Stimulated activated CD4-positive, alpha-beta T cell treated with anti-CD3 and anti-CD28 coated beads, Interleukin-2, amount 100 ng/mL, for 4 hours (primary cell): ENCODE measurements at places on chromosomes 7 and 10.

- DNase-seq, result peak; percentile 33
Measured at GRCh38 chr7:5773661-5774086, 7.8 kb downstream of the RNF216 start.

DNA sequence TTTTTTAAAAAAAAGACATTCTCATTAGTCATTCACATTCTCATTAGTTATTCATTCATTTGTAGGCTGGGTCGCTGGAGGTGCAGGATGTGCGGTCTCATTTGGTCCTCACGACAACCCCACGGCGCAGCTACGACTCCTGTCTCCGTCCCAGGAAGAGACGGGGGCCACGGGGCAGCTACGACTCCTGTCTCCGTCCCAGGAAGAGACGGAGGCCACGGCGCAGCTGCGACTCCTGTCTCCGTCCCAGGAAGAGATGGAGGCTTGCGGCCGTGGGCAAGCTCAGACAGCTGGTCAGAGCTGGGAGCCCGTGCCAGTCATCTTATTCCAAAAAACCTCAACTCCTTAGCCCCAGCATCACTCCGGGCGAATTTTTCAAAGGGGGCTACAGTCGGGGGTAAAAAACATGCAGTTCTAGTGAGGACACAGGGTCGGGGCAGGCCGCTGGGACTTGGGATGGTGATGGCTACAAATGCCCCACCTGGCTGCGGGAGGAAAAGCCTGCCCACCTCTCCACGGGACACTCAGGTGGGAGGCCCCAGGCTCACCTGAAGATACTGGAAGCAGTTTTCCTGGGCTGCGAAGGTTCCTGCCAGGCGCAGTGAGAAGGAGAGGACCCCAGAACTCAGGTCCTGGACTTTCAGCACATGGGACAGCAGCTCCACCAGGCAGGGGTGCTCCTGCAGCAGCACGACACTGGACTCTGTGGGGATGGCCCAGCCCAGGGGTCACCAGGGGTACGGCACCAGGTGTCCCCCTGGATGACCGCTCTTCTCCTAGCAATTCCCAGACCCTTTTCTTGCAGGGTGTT lies 8.3 kb downstream of the BRAT1 start:
- DNase-seq, result no peak

GRCh38 chr7:18212308-18212707 lies 184.7 kb upstream of the PRPS1L1 start:
- DNase-seq, result no peak

DNA sequence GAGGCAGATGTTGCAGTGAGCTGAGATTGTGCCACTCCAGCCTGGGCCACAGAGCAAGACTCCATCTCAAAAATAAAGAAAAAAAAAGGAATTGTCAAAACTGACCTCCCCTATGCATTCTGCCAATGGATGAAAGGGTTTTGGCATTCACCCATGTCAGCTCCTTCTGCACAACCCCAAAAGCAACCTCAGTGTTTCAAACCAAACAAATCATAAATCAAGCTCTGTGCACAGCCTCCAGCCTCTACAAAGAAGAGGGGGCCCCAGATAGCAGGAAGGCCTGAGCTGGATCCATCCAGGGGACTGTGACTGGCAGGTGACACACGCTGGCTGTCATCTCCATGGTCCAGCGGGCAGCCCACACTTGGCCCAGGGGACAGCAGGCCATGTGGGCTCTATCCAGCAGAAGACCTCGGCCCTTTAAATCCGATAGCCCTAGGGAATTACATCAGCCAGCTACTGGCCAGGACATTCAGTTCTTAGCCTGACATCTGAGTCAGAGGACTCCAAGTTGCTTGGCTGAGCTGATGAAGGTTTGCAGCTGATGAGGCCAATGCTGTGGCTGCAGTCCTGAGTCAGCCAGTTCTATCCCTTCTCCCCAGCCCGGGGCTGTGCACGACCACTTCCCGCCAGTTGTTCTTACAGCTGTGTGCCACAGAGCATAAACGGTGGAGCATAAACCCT lies 52.0 kb upstream of the FIGNL1 start:
- DNase-seq, result no peak

DNA sequence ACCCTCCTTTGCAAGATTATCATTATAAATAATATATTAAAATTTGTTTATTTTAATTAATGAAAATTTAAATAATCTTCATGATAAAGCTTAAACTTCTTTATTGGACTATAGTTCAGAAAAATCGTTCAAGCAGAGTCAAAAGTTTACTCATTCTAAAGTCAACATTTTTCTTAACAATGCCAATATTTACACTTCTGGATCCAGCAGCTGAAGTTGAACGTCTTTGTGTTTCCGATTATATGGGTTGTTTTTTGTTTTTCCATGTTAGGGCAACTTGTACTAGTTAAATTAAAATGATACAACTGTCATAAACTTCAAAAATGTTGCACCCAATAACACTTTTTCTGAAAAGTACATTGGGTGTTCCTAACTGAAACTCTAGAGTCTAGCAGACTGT lies 43.8 kb downstream of the GRB10 start:
- no peak for DNase-seq
